Lung microvascular endothelial cell (primary cell): ENCODE measurements at places on chromosomes 2 and 18.

GRCh38 chr2:185502351-185502750 is 236.3 kb upstream of the FSIP2 start:
- no peak for DNase-seq

GRCh38 chr2:9089831-9090230 is 86.3 kb upstream of the MBOAT2 start:
- no peak for DNase-seq

DNA sequence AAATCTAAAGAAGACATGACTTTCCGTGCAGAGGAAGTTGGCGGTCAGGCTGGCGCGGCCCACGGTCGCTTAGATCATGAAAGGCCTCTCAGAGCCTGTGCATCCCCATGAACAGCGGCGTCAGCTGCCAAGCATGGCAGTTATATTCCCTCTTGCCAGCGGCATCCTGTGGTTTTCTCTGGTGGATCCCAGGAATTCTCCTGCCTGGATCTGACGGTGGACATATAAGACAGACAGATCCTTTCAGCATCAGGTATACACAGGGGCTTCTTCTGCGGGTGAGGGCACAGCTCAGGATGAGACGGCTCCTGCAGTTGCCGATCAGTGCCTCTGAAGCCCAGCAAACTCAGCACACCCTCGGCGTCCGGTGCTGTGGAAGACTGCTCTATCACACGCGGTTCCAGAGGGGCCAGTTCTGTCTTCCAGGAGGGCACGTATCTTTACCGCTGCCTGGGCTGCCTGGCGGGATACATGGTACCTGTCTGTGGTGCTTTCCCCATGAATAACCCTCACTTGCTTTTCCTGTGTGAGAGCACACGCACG is 157.8 kb downstream of the LDLRAD4 start:
- no peak for DNase-seq

DNA sequence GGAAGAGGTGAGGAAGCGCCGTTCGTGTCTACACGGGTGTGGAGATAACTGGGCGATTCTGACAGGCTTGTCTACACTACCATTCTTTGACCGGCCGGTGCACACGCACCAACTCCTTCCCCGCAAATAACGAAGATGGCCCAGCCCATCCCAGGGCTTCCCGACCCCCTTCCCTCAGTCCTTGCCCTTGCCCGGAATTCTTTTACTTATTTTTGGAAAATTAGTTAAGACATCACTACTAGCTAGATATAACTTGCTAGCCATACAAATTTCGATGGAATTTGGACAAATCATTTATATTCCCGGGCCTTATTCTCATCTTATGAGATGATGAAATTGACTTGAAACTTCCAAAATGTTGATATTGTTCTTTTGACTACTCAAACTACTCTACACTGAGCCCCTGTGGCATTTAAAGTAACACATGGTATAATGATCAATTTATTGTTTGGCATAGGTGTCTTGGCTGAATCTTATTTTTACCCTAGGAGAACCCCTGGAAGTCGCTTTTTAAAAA is 1.3 kb downstream of the ERICH2 start:
- DNase-seq = no peak

GRCh38 chr18:77164763-77165485 is 32.3 kb upstream of the MBP start:
- DNase-seq = no peak

DNA sequence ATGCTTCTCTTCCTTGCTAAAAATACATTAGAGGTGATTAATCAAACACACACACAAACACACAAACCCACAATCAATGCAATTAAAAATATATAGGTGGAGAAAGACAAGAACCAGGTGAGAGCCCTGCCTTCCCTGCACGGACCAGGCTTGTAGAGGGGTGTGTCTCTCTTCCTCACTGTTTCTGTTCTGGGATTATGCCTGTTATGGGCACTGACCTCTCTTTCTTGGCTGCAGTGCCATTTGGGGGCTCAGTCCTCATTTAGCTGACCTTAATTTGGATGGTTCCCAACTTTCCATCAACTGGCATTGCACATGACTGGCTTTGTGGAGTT is 89.8 kb downstream of the SH3RF3 start:
- DNase-seq = peak; percentile 39

- no peak for DNase-seq
Measured at GRCh38 chr18:8799001-8799400, 93.6 kb downstream of the MTCL1 start.

- peak; percentile 33 for DNase-seq
Measured at GRCh38 chr18:63342206-63342605, 22.6 kb upstream of the BCL2 start.

DNA sequence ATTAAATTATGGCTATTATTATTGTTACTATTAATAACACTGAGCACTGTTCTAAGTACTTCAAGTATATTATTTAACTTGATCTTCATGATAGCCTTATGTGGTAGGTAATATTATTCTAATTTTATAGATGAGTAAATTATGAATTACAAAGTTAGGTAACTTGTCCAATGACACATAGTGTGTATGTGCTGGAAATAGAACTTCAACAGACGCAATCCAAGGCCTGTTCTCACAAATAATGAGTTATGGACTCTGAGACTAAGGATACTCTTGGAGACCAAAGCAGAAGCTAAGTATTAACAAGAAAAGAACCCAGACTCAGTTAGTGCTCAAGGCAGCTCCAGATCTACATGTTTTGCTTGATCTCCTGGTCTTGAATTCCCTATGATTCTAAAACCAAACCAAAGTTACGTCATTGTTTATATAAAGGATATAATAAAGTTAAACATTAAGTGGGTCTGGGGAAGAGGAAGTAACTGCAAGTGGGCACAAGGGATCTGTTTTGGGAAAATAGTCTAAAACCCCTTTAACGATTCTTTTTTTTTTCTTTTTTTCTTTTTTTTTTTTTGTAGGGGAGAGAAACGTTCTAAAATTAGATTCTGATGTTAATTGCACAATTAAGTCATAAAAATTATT is 211.3 kb downstream of the ERBB4 start:
- DNase-seq = no peak

GRCh38 chr2:121810959-121811853 is 55.8 kb downstream of the TSN start:
- peak; percentile 71 for DNase-seq

- no peak for DNase-seq
Measured at GRCh38 chr2:30662268-30663131, 144.7 kb downstream of the CAPN13 start.

DNA sequence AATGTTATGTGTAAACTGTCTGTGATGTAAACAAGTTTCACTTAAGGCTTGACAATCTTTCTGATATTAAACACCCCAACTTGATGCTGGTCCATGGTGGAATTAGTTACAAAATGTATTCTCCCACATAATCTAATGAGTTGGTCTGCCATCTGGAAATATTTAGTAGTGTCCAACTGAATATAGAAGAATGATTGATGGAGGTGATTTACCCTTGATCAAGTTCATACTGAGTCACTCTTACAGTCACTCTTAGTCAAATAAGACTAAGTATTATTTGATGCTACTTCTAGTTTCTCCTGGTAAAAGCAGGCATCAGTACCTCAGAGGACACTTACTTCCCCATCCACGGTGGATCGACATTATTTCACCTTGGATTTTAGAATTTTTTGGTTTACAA is 198.1 kb downstream of the SATB2 start:
- DNase-seq = peak; percentile 10

DNA sequence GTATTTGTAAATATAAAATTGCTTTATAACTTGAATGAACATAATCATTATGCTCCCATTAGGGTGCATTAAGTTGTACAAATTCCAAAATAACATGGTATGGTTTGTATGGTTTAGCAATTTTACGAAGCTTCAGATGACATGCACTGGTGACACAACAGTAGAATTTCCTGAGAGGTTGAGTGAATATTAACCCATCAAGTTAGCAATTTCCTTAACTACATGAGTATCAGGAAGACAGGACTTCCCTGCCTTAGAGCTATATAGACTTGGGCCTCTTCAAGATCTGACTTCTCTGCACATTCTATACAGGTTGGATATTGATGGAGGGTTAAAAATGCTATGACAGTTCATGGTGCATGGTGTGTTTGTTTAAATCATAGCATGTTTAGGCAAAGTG is 60.2 kb downstream of the ZC3H6 start:
- no peak for DNase-seq

DNA sequence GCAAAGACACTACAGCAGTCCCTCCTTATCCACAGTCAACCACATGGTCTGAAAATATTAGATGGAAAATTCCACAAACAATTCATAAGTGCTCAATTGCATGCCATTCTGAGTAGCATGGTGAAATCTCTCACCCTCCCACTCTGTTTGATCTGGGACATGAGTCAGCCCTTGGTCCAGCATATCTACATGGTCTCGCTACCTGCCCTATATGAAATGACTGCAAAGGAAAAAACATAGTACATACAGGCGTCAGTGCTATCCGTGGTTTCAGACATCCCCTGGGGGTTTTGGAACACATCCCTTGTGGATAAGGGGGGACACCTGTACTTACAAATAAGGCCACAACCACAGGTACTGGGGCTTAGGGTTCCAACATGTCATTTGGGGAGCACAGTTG is 73.7 kb downstream of the CABLES1 start:
- no peak for DNase-seq

- no peak for DNase-seq
Measured at GRCh38 chr18:49967636-49968313, 154.4 kb upstream of the ACAA2 start.
